ENCODE measurements at places on chromosomes 3 and 15. TPM values are rescaled to one million over a fixed set of nuclear protein-coding genes. Genes with fewer than 3 reads are reported as not detected.

DNA sequence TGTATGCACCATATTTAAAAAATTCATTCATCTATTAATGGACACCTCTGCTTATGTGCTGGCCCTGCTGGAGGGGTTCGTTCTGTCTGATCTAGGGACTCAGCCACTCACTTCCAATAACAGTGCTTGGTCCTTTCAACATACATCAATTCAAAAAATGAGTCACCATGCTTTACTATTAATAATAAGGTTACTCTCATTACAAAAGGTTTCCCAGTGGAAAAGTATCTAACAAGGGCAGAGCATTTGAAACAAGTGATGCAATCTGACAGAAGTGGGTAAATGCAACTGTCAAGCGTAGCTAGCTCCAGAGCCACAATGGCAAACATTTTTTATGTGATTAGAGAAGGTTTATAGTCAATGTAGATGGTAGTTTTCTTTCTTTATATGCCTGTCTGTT, 67.9 kb upstream of the TNIK start:
- DNase-seq: no peak

GRCh38 chr3:59559721-59560435, 510.1 kb upstream of the CFAP20DC start:
- DNase-seq: no peak

- no peak for DNase-seq
Observed at GRCh38 chr15:38758043-38758442, 193.4 kb upstream of the RASGRP1 start.

DNA sequence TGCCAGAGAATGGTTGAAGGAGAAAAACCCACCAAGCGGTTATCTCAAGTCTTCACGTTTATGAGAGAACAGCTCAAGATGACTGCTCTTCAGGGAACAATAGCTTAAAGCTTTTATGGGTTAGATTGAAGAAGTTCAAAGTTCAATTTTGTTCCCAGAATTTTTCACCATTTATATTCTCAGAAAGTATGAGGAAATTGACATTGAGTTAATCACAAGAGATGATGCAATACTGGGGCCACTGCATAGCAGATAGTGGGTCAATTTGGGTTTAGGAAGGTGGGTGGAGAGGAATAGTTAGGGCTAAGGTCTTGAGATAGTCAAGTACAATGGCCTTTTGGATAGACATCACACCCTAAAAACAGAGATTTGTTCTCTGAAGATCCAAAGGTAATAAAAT, 539.3 kb downstream of the SQOR start:
- no peak for DNase-seq

DNA sequence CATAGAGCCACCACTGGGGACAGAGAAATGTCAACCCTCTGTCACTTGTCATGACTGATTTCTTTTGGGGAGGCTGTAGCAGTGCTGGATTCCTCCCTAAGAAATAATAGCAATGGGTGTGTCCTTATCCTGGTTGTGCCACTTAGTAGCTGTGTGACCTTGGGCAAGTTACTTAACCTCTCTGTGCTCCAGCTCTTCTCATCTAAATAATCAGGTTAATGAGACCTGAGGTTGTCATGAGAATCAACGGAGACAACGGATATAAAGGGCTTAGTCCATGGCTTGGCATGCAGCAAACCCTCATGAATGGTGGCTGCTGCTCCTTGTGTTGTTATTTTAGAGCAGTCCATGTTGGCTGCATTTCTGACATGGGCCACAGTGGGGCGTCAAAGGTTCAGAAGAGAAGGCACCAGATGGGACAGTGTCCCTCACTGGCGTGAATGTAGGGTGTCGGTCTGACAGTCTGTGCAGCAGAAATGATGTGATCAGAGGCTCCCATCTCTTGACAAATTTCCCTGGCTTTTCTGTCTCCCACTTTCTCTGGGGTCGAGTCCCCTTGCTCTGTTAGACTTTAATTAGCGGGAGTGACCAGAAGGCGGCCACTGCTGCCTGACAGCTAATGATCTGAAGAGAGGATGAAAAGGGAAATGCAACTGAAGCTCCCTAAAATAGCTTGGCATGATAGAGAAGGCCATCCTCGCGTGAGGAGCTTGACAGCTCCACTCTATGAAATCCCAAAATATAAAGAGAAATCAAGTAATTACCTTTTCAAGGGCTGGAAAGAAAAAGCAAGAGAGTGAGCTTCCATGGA, 209.4 kb downstream of the CADPS start:
- peak; percentile 58 for DNase-seq

- DNase-seq: no peak
Observed at GRCh38 chr3:182464513-182465145, 328.7 kb upstream of the ATP11B start.

Gene SAMD7
- total RNA-seq: not detected

Gene EPHB1
- 1.3 TPM for total RNA-seq

Gene CPB1
- not detected for total RNA-seq

Gene TUSC7
- not detected for total RNA-seq

Data from left ventricle myocardium inferior (tissue), 1 donor.